ENCODE measurements at places on chromosomes 2 and 18.

DNA sequence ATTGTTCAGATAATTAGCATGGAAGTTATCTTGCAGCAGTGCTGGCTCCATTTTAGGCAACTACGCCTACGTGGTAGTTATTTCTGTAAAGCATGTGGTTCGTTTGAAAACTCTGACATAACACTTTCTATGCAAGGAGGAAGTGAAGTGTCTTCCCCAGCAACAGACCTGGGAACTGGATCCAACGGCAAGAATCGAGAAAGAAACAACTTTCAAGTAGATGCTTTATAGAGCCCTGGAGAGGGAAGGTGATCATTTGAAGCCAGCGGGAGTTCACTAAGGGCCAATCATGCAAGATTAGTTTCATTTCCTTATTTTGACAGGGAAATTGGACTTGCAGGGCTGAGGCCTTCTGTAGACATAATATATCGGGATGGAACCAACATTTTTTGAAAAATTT, 218.3 kb downstream of the ACKR3 start:
- DNase-seq = no peak

DNA sequence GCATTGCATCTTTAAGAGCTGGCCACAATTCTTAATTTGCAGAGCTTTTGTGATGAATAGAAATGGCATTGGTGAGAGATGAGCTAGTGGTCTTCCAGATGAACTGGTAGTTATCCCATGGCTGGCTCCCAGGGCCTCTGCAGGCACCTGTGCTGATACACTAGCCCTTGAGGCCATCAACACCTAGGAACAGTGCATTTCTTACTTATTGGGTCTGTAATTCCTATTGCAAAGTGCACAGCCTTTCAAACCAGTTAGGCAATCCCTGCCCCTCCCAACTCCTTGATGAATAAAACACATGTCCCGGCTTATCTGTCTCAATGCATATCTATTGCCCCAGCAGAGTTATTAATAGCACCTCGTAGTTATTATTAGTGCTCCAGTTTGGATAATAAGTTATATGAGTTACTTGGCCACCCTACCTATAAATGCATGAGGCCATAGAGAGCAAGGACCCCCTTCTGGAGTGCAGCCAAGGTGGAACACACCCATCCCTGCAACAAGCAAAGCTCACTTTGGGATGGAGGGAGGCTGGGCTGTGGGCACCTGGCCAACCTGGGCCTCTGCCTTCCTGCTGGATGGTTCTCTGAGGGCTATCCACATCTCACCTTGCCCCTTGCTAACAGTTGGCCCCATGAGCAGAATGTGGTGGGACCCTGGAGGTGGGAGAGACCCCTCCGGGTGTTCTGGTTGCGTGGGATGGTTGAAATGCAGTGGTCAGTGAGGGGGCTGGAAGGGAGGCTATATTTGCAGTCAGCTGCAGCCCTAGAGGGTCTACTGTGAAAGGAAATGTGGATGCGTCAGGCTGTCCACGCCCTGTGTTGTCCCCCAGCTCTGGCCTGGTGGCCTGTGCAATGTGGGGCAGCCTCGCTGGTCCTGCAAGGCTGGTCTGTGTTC, 455.9 kb upstream of the HS6ST1 start:
- no peak for DNase-seq

- DNase-seq = no peak
Measured at GRCh38 chr2:133364636-133365035, 203.6 kb downstream of the NCKAP5 start.

- DNase-seq = no peak
Measured at GRCh38 chr2:67516899-67517530, 119.9 kb downstream of the ETAA1 start.

- no peak for DNase-seq
Measured at GRCh38 chr2:165305391-165306096, 66.3 kb downstream of the SCN2A start.

- no peak for DNase-seq
Measured at GRCh38 chr2:216482640-216483039, 16.0 kb upstream of the RPL37A start.

DNA sequence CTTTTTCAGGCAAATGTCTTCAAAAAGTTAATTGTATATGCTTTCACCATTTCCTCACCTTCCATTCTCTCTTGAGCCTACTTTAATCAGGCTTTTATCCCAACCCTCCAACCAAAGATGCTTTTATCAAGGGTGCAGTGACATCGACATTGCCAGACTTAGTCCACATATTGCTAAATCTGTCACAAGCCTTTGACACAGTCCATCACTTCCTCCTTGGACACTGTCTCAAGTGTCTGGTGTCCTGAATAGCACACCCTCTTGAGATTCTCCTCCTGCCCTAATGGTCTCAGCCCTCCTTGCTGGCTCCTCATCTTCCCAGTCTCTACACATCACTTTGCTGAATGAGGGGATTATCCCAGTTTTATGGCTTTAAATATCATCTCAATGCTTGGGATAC, 147.5 kb upstream of the SLC39A10 start:
- no peak for DNase-seq

GRCh38 chr2:152565884-152566727, 151.2 kb downstream of the PRPF40A start:
- no peak for DNase-seq

GRCh38 chr2:105497094-105497493, 98.2 kb upstream of the FHL2 start:
- DNase-seq = no peak

- no peak for DNase-seq
Measured at GRCh38 chr2:24842081-24843050, 49.1 kb downstream of the CENPO start.

- no peak for DNase-seq
Measured at GRCh38 chr2:24482251-24482971, 8.6 kb upstream of the NCOA1 start.

DNA sequence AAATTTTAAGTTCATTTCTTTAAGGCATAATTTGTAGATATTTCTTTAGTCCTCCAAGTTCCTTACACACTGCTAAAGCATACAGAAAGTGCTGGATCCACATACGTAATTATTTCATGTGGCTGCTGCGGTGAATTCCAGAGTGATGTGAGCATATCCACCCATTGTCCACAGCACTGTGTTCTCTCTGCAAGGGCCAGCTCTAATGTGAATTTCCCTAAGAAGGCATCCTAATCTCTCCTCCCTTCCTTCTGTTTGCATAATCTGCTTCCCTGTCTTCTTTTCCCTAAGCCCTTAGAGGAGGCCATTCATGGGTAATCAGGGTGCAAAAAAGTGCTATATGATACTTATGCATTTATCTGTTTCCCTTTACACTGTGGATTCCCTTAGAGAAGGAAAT, 57.2 kb downstream of the COBLL1 start:
- no peak for DNase-seq
